Stimulated activated naive B cell treated with anti-CD40 and anti-IgM and Interleukin-4, amounts not matched to agents 10 μg/mL and 1 μg/mL and 100 μg/mL, for 72 hours (primary cell): ENCODE measurements at places on chromosomes 2 and 18.

DNA sequence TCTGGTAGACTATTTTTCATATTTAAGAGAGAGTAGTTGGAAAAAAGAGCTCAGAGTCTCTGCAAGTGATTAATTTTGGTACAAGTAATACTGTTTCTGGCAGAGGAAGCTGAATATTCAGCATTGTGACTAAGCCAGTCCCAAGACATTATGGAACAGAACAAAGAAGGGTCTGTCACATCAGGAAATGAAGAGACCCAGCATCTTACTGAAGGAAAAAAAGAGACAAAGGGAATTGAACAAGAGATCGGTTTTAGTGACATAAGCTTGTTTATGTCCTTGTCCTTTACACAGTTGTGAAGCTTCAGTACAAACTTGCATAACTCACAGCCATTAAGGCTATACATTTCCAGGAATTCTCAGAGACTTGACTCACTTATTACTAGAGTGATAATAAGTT is 568.5 kb upstream of the SLC8A1 start:
- no peak for DNase-seq

DNA sequence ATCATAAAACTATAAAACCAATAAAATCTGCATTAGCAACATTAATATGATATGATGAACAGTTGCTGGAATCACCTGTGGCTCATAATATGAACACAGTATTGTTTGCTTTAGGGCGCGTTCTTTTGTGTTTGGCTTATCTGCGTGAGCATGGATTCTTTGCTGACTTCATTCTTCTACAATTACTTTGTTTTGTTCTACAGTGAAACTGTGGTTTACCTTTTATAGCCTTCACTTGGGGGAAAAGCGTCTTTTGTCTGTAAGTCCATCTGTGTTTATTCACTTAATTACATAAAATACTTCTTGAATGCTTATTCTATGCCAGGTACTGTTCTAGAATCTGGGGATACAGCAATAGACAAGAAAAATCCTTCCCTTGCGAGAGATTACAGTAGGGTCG is 74.0 kb upstream of the SEC11C start:
- DNase-seq = no peak

GRCh38 chr2:196681510-196681909 is 42.0 kb downstream of the CCDC150 start:
- DNase-seq = no peak

DNA sequence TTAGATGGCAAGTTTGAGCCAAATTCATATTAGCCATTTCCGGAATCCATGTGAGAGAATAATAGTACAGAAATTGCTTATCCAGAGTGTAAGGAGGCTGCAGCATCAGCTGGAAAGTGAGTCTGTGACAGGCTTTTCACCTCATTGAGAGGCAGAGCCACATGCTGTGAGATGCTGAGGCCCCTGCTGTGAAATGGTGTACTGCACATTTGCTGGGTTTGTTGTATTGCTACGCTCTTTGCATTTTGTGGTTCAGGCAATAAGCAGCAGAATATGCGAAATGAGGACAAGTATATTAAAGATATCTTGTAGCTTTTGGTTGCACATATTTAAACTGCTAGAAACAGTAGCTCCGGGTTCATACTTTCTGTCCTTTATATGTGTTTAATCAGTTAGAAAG is 37.0 kb downstream of the NABP1 start:
- DNase-seq = no peak

DNA sequence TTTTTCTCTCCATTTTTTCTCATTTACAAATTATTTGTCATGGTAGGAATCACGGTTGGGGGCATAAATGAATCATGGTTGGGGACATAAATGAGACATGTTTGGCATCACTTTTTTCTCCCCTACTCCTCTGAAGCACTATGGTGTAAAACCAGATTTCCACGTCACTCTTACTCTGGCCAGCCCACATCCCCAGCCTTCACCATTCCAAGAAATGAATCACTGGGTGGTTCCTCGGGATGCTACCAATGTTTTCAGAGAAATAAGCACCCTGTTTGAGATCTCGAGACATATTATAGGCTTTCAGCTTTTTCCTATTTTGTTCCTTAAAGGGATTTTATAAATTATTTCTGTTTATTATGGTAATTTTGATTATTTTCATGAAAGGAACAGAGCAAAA is 155.0 kb upstream of the SLC8A1 start:
- no peak for DNase-seq

DNA sequence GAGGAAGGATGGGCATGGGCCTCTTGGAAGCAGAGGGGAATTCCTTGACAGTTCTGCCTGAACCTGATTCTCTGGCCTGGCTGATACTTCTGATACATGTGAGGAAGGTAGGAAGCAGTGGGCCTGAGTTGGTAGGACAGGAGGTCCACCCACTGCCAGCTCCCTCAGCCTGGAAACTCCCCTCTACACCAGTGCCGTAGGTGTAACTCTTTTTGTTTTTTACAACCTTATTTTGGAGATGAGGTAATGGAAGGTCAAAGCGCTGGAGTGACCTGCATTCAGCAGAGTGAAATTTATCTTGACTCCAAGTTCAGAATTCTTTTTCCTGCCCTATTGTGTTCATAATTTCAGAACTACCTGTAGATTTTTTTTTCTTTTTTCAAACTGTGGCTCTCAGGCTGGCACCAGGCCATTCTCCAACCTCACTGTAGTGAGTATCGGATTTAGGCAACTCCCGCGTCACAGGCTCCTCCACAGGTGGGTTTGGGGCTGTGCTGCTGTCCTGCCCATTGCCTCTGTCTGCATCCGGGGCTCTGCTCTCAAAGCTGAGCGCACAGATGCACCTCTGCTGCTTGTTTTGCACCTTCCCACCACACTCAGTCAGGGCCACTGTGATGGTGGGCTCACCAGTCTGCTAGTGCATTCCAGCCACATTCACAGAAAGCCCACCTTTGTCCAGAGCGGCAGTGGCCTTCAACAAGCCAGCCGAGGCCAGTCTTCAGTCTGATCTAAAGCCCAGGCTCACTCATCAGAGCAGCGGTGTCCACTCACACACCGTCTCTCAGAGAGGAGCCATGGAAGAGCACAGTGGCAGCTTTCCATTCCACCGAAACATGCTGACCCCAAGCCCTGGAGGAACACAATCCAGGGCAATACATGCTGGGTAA is 87.2 kb downstream of the UXS1 start:
- DNase-seq = no peak

GRCh38 chr2:45269149-45269793 is 260.0 kb upstream of the SIX2 start:
- no peak for DNase-seq

- no peak for DNase-seq
Observed at GRCh38 chr2:216516730-216517350, 18.2 kb downstream of the RPL37A start.

GRCh38 chr2:12803607-12804006 is 86.9 kb downstream of the TRIB2 start:
- no peak for DNase-seq

GRCh38 chr2:191559569-191559968 is 118.4 kb upstream of the NABP1 start:
- DNase-seq = no peak

DNA sequence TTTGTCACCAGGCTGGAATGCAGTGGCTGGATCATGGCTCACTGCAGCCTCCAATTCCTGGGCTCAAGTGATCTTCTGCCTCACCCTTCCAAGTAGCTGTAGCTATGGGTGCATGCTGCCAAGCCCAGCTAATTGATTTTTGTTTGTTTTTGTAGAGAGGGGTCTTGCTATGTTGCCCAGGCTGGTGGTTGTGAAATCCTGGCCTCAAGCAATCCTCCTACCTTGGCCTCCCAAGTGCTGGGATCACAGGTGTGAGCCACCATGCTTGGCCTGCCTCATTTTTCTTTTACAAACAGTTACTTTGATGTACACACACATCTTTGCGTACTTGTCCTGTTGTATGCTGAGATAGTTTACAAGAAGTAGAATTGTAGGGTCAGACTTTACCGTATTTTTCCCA is 13.1 kb upstream of the ANKRD12 start:
- no peak for DNase-seq

- DNase-seq = no peak
Observed at GRCh38 chr18:70355620-70356385, 67.0 kb downstream of the SOCS6 start.

GRCh38 chr2:22215517-22215916 is 1091.7 kb downstream of the TDRD15 start:
- no peak for DNase-seq

DNA sequence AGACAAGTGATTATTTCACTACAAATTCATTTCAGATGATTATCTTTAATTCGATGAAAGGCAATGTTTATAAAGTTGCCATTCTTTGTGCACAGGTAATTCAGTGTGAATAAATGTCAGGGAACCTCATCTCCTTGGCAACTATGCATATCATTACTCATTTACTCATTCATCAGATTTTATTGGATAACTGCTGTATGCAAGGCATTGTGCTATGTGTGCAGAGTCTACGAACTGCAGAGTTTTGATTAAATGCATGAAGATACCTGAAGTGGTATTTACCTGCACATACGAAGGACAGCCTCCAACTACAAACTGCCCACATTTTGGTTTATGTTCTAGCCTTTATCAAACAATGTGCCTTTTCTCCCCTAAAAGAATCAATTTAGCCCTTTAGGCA is 3.5 kb downstream of the RND3 start:
- no peak for DNase-seq

DNA sequence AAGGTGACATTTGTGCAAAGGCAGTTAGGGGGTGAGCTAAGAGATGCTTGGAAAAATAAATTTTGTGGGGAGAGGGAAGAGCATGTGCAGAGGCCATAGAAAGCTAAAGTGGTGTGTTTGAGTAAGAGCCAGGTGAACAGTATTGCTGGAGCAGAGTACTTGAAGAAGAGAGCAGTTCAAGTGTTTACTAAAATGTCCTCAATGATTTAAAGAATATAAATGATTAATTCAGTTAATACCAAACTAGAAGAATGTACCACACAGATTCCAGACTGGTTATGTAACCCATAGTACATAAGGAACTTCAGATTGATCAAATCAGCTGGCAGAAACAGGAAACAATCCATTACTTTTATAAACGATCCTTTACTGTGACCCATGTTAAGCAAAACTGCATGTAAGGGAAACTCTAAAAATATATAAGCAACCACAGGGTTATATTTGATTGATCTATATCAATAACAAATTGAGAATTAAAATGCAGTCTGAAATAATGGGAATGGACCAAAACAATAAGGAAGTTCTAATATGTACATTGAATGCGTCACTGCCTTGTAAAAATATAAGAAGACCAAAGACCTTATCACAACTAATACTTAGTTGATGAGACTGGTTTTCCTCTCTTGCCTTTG is 76.9 kb downstream of the LDAH start:
- no peak for DNase-seq

GRCh38 chr2:174059178-174059883 is 94.2 kb upstream of the SP3 start:
- DNase-seq = no peak

DNA sequence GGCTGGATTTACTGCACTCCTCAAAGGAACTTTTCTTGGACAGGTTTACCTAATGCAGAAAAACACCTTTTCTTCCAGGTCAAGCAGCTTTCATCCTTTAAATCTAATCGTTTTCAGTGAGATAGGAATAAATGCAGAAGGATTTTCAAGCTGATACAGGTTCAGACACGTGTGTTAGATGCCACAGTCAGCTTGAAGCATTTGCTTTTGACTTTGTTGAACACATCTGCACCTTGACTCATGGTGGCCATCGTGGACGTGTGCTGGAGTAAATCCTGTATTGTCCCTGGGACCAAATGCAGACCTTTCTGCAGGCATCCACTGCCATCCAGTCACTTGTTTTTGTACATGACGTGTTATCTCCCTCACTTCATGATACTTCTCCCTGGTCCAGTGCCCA is 61.9 kb downstream of the KLHL29 start:
- no peak for DNase-seq

DNA sequence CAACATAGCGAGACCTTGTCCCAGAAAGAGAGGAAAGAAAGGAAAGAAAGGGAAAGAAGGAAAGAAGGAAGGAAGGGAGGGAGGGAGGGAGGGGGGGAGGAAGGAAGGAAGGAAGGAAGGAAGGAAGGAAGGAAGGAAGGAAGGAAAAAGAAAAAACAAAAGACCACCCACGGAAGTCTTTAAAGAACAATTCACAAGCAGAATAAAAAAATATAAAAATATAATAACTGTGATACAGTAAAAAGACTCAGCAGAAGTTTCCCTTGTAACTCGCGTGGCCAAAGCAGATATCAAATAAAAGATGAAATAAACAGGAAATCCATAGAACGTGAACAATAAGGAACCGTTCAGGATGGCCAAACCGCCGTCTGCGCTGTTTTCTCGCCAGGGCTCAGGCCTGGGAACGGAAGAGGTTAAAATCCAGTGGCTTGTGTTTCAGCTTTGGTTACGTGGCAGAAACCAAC is 1.2 kb upstream of the SLC1A4 start:
- no peak for DNase-seq

- DNase-seq = no peak
Observed at GRCh38 chr2:237833546-237833945, 25.9 kb upstream of the RAMP1 start.

- DNase-seq = peak; percentile 18
Observed at GRCh38 chr2:74250189-74250631, 51.8 kb downstream of the MTHFD2 start.

GRCh38 chr2:181308766-181309515 is 148.2 kb upstream of the ITGA4 start:
- no peak for DNase-seq

DNA sequence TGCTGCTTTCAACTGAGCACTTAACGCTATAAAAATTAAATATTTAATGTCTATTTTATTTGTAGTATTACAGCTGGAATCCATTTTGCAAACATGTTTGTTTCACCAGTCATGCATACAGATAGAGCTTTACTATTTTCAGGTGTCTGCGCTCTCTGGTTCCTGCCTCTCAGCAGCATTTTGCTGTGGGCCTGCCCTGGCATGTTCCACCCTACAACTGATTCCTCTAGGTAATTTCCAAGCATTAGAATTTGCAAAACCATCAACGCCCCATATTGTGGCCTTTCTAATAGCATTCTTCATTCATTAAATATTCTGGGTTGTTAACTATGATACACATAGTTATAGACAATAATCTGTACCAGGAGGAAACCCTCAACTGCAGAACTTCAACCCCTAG is 266.4 kb upstream of the DLGAP1 start:
- DNase-seq = no peak

- no peak for DNase-seq
Observed at GRCh38 chr18:80191907-80192652, 55.2 kb downstream of the PARD6G start.

GRCh38 chr2:158969715-158970240 is 1.3 kb downstream of the TANC1 start:
- no peak for DNase-seq
